ENCODE measurements at places on chromosomes 3 and 15.

DNA sequence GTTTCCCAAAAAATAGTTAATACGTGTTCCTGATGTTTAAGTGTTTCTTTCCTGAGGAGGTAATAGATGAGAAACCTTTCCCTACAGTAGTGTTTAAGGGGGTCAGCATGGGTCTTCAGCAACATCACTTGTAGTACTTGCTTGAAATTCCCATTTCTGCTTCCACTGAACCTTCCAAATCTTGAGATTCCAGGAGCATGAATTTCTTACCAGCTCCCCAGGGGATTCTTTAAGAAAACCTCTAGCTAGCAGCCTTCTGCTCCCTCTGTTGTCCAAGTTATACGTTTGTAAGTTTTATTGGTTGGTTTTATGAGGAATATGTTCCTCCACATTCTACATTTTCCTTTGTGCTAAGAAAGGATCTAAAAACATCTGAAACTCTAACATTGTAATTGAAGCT lies 38.2 kb upstream of the ACP3 start:
- DNase-seq = no peak

- DNase-seq = no peak
Observed at GRCh38 chr3:135140591-135140990, 345.5 kb downstream of the EPHB1 start.

- DNase-seq = no peak
Observed at GRCh38 chr3:78353231-78353630, 1313.3 kb downstream of the ROBO2 start.

- no peak for DNase-seq
Observed at GRCh38 chr3:74603292-74603691, 11.2 kb downstream of the CNTN3 start.

GRCh38 chr3:182243625-182244024 lies 531.9 kb downstream of the SOX2 start:
- DNase-seq = no peak

DNA sequence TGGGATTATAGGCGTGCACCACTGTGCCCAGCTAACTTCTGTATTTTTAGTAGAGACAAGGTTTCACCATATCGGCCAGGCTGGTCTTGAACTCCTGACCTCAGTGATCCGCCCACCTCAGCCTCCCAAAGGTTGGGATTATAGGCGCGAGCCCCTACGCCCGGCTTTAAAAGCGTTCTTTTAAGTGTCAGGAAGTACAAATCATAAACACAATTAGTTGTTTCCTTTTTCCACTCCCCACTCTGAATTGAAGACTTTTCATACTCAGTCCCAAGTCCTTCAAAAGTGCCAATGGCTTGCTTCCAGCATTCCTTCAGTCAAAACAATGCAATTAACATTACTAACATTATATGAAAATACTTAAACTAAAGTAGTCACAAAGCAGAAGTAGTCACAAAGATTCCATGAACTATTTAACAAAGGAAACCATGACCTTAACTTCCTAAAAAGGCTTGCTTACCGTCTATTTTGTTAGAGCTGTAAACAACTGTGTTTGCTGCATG lies 8.1 kb downstream of the WDR82 start:
- no peak for DNase-seq

- DNase-seq = no peak
Observed at GRCh38 chr3:104717828-104718196, 648.9 kb upstream of the ALCAM start.

GRCh38 chr3:56932866-56933265 lies 127.6 kb upstream of the SPATA12 start:
- no peak for DNase-seq

GRCh38 chr15:62706317-62706716 lies 336.2 kb upstream of the TPM1 start:
- no peak for DNase-seq

DNA sequence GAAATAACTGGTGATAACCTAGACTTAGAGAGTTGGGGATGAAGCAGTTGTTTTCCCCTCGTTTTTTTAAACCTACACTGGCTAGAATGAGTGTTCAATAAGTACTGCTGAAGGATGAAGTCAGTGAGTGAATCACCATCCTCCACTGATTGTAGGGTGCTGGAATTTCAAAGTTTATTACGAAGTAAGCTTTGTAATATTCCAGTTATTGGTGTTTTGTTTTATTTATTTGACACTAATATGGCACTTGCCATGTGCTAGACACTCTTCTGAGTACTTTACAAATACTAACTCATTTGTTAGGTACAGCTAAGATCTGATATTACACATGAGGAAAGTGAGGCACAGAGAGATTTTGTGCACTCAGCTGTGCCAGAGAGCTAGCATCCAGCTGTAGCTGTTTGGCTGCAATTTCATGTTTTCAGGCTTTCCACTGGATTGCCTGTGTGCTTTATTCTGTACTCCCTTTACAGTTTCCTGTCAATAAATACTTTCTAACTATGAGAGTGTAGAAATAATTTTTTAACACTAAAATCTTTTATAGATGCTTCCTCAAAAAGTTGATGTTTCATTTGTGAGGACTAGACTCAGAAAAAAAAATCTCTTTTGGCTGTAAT lies 5.8 kb downstream of the MAP2K5 start:
- DNase-seq = no peak

DNA sequence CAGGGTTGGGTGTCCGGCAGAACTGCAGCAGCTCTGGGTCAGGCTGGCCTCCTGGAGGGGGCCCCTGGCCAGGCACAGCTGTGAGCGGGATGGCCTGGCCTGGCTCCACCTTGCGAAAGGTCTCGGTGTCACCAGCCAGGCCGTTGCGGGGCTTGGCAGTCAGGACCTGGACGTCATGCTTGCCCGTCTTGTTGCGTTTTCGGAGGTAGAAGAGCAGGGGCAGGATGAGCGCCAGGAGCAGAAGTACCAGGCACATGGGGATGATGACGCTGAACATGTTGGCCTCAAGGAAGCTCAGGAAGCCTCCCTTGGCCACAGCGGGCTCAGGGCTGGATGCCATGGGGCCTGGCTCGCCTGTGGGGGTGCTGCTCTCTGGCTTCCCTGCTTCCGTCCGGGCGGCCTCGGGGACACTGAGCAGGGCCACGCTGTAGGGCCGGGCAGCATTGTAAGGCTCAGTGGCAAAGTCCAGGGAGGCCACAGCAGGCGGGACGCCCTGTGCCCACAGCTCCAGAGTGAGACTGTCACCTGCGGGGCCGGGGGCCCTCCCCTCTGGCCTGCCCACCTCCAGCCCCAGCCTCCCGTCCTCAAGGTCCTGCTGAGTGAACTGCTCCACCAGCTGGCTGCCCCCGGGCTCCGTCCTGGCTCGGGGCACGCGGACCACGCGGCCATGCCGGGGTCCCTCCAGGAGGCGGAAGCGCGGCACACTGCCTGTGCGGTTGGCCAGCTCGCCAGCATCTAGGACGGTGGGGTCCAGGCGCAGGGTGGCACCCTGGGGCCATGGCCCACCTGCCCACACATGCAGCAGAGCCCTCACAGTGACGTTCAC lies 28.1 kb downstream of the SNX33 start:
- DNase-seq = no peak

DNA sequence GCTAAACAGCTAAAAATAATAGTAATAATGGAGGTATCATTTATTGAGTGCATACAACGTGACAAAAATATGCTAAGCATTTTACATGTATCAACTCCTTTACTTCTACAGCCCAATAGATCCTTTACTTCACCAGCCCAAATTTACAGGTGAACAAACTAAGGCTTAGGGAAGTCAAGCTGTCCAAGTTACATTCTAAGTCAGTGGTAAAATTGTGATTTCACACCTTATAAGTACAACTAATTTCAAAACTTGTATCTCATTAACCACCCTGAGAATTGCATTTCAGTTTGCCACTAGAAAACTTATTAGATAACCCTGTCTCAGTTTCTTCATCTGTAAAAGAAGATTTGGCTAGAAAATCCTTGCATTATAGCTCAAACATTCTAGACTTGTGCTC lies 10.7 kb downstream of the SLC33A1 start:
- DNase-seq = no peak

GRCh38 chr3:99641982-99642381 lies 3.6 kb downstream of the COL8A1 start:
- no peak for DNase-seq

DNA sequence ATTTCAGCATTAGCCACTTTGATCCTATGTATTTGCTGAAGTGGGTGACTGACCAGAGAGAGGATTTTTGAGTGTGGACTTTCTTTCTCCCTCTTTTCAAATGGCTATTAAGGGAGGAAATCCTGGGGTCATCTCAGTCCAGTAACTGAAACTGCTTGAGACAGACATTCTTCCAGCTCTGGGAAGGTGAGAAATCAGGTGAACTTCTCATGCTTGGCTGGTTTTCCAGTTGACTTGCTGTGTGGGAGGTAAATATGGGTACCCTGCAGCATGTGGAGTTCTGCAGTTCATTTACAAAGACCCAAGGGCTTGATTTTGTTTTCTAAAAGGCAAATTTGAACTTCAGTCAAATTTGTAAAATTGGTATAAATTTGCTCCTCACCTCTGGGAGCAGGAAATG lies 461.1 kb upstream of the TBL1XR1 start:
- DNase-seq = no peak

DNA sequence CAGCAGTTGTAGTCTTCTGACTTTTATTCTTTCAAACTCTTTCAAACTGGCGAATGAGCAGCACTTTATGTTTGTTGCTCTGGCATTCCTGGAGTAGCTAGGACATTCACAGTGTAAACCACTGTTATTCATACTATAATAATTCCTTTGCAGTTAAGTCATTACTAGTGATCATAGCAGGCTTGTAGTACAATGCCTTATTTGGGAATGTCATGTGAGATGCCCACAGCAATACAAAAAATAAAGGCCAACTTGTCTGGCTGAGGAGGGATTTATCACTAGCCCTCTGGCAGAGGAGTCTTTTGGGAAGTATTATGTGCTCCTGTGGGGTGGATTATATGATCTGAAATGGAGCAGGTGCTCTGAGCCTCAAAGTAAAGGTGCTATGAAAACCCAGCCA lies 197.2 kb downstream of the VGLL3 start:
- no peak for DNase-seq

- no peak for DNase-seq
Observed at GRCh38 chr3:169472259-169472900, 191.1 kb downstream of the MECOM start.

GRCh38 chr15:74906067-74906449 lies 593 bp downstream of the FAM219B start:
- no peak for DNase-seq

GRCh38 chr15:55707518-55707917 lies 35.4 kb downstream of the PRTG start:
- DNase-seq = no peak

DNA sequence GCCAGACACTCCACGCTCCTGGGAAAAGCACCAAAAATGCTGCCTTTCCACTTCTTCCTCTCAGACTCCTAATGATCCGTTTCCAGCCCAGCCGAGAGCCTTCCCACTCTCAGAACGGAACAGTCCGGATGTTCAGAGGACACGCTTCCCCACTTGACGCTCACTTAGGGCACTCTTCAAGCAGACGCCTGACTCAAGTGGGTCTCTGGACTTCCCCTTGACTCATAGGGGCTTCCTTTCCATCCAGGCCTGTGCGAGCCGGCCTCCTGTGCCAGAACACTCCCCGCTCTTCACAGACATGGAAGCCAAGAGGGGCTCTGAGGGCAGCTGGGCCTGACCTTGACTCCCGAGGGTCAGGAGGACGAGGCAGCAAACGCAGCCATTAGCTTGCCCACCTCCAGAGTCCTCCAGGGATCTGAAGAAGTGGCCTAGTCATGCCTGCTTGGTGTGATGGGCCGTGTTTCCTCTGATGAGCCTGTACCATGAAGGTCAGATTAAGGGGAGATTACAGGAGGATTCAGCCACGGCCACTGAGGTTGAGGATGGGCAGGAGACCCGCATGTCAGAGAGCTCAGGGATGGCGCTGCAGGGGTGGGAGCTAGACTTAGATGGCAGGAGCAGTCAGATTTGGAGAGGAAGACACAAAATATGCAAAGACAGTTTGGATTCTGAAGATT lies 114.7 kb upstream of the TLE3 start:
- DNase-seq = no peak

GRCh38 chr15:51932161-51932560 lies 39.4 kb downstream of the LEO1 start:
- no peak for DNase-seq

DNA sequence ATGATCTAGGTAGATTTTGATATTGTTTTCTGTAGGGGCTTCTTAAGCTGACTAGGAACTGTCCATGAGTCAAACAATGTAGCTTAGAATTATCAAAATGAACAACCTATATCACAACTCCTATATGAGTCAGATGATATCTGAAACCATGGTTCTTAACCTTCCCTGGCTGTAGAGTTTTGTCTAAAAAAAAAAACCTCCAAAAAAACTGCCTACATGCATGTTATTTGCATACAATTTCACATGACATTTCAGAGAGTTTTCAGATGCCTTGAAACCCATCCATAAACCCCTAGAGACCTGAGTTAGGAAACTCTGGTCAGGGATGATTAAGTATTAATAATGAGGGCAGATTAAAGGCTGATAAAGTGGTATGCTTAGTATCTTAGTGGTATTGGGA lies 157.0 kb downstream of the CHST2 start:
- no peak for DNase-seq

DNA sequence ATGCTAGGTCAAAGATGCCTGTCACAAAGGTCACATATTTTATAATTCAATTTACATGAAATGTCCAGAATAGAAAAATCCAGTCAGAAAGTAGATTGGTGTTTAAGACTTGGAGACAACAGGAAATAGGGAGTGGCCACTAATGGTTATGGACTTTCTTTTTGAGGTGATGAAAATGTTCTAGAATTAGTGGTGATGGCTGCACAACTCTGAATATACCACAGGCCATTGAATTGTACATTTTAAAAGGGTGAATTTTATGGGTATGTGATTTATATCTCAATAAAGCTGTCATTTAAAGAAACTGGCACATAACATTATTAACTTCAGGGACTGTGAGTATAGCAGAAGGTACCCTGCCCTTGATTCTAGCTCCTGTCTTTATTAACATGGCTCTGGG lies 15.8 kb downstream of the SPG11 start:
- no peak for DNase-seq

GRCh38 chr3:63808633-63809032 lies 10.5 kb upstream of the C3orf49 start:
- no peak for DNase-seq

DNA sequence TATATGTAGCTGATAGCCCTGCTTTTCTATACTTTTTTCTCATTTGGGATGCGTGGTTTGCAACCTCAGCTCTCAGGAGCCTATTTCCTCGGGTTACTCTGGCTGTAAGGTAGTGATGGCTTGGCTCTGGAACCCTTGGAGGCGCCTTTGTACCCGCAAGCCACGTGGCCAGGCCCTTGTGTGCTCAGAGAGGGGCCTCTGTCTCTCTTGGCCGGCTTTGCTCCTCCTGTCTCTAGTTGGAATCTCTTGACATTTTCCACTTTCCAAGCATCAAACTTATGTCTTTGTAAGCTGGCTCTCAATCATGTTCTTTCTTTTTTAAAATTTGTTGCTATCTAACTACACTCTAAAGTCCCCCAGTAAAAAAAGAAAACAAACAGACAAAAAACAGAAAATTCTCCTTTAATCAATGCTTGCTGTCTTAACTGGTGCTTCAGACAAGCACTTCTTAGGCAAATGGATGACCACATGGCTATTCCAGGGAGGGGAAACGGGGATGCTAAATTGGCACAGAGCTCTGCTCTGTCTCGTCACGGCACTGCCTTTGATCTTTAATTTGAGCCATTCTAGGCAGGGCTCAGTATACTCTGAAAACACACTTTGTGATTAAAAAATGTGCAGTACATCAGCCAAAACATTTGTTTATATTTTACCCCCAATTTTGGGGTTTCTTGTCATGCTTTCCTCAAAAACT lies 180.4 kb upstream of the NR2E3 start:
- DNase-seq = no peak
